ENCODE measurements at places on chromosomes 1 and 21. TPM values are rescaled to one million over a fixed set of nuclear protein-coding genes. Genes with fewer than 3 reads are reported as not detected.

ABCG1 gene
- total RNA-seq, result 1.6 TPM

GRCh38 chr1:159746666-159747065 is 32.3 kb upstream of the CRP start:
- no peak for DNase-seq

DNA sequence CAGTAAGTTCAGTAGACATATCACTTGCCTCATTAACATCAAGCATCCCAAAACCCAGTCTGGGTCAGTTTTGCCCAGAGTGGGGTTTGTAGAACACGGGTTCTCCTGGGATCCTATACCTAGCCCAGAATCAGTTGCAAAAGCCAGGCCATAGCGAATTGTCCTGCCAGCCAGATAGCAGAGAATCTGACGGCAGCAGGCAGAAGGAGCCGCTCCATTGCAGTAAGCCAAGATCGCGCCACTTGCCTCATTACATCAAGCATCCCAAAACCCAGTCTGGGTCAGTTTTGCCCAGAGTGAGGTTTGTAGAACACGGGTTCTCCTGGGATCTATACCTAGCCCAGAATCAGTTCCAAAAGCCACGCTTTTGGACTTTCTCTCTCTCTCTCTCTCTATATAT is 19.1 kb downstream of the NDUFS5 start:
- no peak for DNase-seq

TNFRSF14 gene
- 0.66 TPM for total RNA-seq

DNA sequence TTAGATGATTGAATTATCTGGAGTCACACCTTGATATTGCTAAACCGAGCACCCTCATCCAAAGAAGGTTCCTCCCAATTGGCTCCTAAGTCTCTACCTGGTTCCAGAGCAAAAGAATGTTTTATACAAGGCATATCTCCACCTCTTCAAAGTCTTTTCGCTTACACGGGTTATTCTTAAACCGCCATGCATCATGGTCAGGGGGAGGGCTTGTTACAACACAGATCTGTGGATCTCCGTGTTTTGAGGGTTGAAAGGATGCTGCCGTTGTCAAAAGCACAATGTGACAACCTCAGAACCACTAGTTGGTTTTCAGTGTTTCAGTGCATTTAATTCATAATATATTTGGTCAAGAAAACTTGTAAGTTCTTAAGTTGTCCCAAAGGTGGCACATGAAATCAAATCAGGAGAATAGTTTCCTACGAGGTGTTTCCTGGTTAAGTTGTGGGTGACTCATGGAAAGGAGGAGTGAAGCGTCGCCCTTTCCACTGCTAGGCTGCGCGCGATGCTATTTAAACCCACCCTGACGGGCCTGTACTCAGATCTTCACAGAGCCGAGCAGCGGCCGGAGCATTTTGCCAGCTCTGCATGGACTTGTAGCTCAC is 1531.6 kb upstream of the TPTE start:
- DNase-seq, result no peak

PKP1 gene
- total RNA-seq, result 0.07 TPM

PSEN2 gene
- 28.5 TPM for total RNA-seq

NPHS2 gene
- total RNA-seq, result not detected

DVL1 gene
- 160 TPM for total RNA-seq

DNA sequence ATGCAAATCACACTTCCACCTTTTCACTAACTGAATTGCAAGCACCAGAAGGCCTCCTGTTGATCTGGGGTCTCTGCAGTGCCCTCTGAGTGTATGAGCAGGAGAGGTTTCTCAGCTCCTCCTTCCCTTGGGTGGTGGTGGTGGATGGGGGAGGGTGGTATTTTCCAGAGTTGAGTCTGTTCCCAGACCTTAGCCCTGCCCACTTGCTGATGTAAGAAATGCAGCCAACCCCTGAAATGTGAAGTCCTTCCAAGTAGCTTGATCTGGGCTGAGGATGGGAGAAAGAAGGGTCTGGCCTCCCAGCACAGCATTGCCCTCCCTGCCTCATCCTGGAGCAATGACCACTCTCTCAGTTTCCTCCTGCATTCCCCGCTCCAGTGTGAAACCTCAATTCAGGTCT is 6.3 kb upstream of the FOXD2 start:
- no peak for DNase-seq

- DNase-seq, result no peak
Measured at GRCh38 chr1:168089979-168090337, 46.8 kb downstream of the GPR161 start.

- no peak for DNase-seq
Measured at GRCh38 chr1:24179251-24179840, 7.7 kb downstream of the IFNLR1 start.

DNA sequence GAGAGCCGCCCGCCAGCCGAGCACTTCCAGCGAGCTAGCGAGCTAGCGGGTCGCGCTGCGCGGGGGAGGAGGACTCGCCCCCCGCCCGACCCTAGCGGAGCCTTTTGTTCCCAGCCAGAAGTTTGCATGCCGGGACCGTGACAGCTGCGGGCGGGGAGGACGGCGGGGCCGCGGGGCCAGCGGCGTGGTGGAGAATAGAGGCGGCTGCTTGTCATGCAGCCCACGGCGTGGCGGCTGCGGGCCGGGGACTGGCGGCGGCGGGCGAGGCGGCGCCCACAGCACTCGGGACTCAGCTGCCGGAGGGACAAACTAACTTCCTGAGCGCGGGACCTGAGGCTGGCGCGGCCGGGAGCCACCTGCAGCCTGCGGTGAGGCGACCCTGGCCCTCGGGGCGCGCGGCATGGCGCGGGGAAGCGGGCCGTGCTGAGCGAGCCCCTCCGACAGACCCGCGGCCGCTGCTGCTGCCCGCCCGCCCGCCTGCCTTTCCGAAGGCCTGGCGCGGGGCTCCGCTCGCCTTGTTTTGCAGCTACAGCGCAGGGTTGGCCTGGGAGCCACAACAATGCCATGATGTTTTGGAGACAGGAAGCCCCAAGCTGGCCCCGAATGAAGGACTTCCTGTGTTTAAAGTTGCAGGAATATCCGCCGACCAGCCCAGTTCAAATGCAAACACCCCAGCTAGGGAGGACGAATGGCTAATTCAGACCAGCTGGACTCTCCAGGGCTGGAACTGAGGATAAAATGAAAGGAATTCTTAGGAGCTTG is 82.2 kb upstream of the BMP8A start:
- no peak for DNase-seq

- DNase-seq, result no peak
Measured at GRCh38 chr1:16073490-16074119, at the start of gene FAM131C. TSS of gene FAM131C (minus strand) at chr1:16073651. CDS start at chr1:16073442, 209 bp downstream.

Measured in HCT116 (cell line).